IPS-NIHi11 (cell line): ENCODE measurements at places on chromosomes 3 and 15.

DNA sequence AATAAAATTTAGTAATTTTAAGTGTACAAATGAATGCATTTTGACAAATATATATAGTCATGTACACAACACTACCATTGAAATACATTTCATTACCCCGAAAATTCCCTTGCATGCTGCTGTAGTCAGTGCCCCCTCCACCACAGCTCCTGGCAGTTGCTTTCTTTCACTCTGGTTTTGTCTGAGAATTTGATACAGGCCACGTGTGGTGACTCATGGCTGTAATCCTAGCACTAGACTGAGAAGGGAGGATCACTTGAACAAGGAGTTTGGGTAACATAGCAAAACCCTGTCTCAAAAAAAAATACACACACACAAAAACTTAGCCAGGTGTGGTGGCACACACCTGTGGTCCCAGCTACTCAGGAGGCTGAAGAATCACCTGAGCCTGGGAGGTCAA is 65.4 kb downstream of the TFRC start:
- DNase-seq = peak; percentile 14

DNA sequence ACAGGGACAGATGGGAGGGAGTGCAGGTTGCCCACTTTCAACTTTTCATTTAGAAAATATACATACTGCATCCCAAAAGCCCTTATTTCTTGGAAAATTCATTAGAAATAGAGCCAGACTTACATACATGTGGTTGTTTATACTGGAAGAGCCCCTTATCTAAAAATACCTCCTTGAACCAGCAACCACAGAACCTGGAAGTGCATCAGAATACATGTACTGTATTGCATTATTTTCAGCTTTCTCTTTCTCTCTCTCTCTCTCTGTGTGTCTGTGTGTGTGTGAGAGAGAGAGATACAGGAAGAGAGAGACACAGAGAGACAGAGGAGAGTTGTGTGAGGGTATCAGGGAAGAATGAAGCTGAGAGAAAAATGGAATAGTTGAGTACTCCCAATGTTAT is 29.5 kb upstream of the LSAMP start:
- DNase-seq = no peak

GRCh38 chr3:153897025-153897723 is 224.0 kb upstream of the ARHGEF26 start:
- no peak for DNase-seq

GRCh38 chr3:113063126-113063894 is 72.5 kb downstream of the GTPBP8 start:
- DNase-seq = no peak

DNA sequence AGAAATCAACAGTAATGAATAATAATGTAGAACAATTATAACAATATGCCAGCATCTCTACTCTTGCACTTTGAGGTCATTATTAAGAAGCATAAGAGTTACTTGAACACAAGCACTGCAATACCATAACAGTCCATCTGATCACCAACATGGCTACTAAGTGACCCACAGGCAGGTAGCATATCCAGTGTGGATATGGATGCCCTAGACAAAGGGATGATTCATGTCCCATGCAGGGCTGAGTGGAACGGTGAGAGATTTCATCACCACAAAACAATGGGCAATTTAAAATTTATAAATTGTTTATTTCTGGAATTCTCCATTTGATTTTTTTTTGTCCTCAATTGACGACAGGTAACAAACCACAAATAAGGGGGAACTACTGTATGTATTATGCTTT is 107.7 kb upstream of the TSC22D2 start:
- no peak for DNase-seq

DNA sequence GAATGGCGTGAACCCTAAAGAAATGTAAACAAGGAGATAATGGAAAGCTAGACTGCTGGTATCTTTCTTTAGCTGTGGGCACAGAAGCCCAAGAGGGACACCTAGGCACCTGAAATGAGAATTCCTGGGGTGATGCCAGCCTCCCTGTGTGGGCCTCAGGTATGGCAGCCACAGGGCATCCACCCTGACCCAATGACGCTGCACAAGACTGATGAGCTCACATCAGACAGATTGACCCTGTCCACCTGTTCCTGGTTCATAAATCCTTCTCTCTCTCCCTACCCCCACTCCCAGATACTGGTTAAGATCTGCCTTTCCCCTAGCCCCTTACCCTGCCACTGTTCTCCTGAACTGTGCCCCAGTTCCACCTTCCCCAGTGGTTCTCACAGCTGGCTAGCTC is 1.5 kb downstream of the GLB1 start:
- DNase-seq = no peak

- DNase-seq = no peak
Observed at GRCh38 chr15:40511093-40511471, 40.3 kb downstream of the CHST14 start.

DNA sequence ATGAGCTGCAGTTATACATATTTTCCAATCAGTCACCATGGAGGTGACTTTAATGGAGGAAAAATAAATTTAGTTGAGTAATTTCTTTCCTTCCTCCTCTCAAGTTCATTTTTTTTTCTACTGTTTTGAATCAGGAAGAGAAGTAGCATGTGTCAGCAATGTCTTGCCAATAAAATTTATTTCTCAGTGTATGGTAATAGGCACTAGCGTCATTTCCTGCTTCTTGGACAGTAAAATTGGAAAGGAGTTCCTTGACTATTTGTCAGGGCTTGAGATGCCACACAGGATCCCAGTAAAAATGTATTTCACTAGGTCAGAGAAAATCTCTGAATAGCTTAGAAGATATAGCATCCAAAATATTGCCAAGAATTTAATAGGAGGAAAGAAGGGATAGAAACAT is 605.9 kb downstream of the ROBO1 start:
- no peak for DNase-seq

GRCh38 chr3:124772081-124772831 is 42.0 kb downstream of the UMPS start:
- no peak for DNase-seq

DNA sequence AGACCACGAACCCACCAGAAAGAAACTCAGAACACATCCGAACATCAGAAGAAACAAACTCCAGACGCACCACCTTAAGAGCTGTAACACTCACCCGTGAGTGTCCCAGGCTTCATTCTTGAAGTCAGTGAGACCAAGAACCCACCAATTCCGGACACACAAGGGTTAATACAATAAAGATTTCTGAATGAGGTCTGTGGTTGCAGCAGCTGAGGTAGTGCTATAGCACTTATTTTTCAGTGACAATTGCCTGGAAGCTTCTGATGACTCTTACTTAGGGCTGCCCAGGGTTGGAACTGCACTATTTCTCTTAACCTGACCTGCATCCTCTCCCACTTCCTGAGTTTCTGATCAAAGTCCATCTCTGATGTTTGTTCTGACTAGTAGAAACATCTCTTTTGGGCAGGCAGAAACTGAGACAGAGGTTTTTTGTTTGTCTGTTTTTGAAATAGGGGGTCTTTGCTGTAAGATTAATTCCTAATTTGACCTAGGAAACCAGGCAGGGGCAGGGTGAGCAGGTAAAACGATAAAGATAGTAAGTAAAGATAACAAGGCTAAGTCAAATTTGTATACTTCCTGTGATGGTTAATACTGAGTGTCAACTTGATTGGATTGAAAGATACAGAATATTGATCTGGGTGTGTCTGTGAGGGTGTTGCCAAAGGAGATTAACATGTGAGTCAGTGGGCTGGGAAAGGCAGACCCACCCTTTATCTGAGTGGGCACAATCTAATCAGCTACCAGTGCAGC is 169.1 kb downstream of the GAP43 start:
- DNase-seq = no peak

GRCh38 chr15:66692808-66693596 is 9.0 kb upstream of the SMAD6 start:
- DNase-seq = no peak

- peak; percentile 20 for DNase-seq
Observed at GRCh38 chr3:81419228-81419627, 342.2 kb downstream of the GBE1 start.

- DNase-seq = peak; percentile 62
Observed at GRCh38 chr15:22786868-22787698, 639 bp downstream of the NIPA1 start.

DNA sequence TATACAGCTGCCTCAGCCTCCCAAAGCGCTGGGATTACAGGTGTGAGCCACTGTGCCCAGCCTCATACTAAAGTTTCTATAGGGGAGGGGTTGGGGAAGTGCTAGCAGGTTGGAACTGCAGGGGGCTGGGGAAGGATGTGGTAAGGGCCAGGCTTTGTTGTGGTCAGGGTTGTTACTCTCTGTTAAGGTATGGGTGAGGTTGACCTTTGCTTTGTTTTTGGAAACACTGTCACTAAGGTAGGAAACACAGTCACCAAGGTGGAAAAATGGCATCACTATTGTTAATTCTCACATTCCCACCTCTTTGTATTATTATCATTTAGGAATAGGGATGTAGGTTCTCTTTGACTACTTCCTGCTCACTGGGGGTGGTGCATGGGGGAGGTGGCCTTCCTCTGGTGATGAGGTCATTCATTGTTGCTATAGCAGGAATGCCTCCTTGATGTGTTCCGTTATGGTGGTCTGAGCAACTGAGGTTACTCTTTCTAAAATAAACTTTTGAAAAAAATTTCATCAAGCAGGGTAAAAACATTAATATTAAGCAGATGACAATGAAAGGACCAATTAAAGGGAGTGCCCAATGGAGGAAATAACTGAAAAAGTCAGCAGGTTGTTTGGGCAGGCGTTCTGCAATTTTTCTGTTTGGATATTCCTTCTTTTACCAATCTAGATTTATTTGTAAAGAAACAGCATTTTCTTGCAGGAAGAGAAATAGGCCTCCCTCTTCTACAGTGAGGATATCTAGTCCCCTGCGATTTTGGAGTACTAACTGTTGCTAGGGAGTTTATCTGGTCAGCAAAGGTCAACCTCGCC is 150.5 kb downstream of the WDR76 start:
- no peak for DNase-seq

DNA sequence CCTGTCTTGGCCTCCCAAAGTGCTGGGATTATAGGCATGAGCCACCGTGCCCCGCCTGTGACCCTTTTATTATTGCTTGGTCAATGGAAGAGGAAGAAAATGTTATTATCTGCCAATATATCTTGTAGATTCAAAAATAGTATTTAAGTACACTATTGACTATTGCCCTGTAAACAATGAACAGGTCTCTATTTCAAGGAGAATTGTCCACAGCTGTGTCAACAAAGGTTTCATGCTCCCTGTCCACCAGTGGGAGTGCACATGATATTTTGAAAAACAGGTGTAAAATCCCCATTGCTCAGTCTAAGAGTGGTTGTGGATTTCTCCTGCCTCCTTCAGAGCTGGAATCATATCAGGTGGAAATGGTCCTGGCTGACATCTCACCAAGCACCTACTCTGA is 36.5 kb upstream of the IGF1R start:
- no peak for DNase-seq

DNA sequence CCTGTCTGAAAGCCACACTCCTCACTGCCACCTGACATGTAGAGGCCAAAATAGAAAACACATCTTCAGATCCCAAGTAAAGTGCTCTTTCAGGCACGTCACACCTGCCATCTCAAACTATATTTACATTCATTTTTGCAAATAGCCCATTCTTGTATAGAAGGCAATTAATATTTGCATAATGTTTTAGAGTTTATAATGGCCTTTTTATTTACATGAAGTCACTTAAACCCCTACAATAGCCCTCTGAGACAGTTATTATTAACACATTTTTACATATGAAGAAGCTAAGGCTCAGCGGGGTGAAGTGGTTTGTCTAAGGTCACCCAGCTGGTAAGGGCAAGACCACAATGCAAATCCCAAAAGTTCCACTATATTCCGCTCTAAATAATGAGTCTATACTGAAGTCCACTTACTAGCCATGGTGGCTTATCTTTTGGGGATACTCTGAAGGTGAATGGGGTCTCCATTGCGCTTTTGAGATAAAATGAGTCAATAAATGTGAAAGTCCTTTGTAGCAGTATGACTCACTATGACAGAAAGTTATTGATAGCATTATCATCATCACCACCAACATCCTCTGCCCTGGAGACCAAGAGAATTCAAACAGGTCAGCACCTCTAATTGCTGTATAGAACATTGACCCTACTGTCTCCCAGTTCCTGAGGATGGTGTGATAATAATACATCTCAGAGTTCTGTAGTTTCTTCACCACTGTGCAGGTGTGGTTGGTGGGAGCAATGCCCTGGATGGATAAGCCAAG is 155.9 kb upstream of the BCL6 start:
- DNase-seq = no peak

DNA sequence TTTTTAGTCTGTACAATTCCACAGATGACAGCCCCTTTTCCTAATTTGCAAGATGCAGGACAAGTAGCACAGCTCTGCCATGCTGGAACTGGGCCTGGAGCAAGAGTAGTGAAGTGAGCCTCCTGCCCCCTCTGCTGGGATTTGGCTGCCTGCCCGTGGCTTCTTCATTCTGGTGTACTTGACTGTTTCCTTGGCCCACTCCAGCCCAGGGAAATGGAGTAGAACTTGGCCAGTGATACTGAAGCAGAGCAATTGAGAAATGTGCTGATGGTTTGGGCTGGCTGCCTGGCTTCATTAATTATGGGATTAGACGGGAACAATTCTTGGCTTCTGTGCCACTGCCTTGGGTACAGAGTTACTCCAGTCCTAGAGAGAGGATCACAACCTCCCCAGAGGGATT is 2.8 kb downstream of the GPD1L start:
- DNase-seq = peak; percentile 17

GRCh38 chr3:16392065-16392464 is 121.4 kb downstream of the RFTN1 start:
- no peak for DNase-seq

GRCh38 chr3:69568458-69568857 is 170.8 kb upstream of the MITF start:
- DNase-seq = no peak

GRCh38 chr3:157078131-157078810 is 81.7 kb downstream of the CCNL1 start:
- DNase-seq = no peak

DNA sequence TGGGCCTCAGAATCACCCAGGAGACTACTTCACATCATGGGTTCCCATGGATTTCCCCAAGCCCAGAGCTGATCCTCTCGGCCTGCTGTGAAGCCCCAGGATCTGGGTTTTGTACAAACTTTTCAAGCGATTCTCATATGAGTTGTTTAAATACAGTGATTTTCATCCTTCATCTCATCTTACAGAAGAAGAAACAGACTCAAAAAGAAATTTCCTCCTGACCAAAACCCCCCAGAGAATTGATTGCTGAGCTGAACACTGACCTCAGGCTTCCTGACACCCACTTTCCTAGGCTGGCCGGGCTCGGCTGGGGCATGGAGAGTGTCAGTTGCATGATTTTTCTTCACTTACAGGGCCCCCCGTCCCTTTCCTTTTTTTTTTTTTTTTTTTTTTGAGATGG is 60.3 kb downstream of the BDH1 start:
- no peak for DNase-seq

DNA sequence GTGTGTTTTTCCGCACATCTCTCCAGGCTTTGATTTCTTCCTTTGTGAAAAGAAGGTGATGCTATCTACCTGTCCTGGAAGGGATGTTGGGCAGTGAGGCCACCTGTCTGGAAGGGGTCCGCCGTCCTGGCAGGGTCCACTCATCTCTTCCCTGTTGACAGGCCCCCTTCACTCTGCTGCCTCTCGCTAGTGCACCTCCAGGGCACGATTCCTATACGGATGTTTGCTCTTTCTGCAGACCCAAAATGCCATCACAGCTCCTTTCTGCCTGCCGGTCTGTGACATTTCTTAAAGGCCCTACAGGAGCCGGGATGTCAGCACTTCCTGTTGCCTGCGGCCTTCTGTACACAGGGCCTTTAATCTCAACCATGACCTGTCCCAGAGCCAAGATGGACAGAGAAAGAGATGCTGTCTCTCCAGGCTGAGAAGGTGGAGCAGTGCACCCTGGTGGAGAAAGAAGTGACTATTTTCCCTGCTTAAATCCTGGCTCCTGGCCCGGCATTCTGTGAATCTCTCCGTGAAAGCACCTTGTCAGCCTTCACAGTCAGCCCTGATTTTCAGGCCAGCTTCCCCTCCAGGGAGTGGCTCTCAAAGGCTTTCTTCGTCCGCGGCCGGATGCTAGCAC is 7.4 kb downstream of the FAM3D start:
- DNase-seq = peak; percentile 77
